Naive thymus-derived CD4-positive, alpha-beta T cell (primary cell): ENCODE measurements at places on chromosomes 4 and X. TPM values are rescaled to one million over a fixed set of nuclear protein-coding genes. Genes with fewer than 3 reads are reported as not detected.

ZFP92 gene
- 0.20 TPM for polyA plus RNA-seq

MMRN1 gene
- 2.2 TPM for polyA plus RNA-seq

PPBP gene
- not detected for polyA plus RNA-seq

EDNRA gene
- polyA plus RNA-seq, result not detected

PABPC1L2A gene
- polyA plus RNA-seq, result not detected

NAA10 gene
- 37.6 TPM for polyA plus RNA-seq

FMR1NB gene
- not detected for polyA plus RNA-seq

SFRP2 gene
- polyA plus RNA-seq, result not detected

SPOCK3 gene
- polyA plus RNA-seq, result not detected

DNA sequence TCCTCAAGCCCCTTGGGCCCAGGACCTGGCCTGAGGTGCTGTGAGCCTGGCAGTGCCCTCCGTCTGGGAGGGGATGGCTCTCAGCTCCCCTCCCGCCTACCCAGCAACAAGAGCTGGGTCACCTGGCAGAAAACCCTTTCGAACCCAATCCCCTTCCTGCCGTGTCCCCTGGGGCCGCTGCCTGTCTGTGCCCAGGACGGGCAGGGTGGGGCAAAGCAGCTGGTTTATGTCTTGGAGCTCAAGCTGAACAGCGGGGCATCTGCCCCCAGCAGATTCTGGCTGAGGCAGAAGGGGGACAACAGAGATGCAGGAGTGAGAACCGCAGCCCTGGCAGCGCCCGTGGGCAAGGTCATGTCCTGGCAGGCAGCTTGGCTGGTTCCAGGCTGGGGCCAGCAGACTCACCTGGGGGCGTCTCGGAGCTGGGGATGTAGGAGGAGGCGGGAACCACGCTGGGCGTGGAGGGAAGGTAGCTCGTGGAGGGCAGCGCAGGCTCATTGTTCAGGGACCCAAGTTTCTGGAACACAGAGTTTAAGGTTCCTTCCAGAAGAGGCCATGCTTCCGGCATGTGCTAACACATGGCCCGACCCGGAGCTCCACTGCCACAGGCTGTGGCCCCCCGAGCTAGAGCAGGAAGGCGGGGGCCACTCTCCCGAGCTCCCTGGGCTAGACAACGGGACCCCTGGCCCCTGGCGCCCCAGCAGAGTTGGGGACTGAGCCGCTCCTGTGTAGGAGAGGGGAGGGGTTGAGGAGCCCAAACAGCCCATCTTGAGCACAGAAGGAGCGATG, 24.2 kb downstream of the NELFA start:
- no peak for DNase-seq

GRCh38 chr4:89482251-89482650, 174.7 kb upstream of the GPRIN3 start:
- DNase-seq, result no peak

- DNase-seq, result no peak
Observed at GRCh38 chr4:89939994-89940393, 45.3 kb downstream of the MMRN1 start.

DNA sequence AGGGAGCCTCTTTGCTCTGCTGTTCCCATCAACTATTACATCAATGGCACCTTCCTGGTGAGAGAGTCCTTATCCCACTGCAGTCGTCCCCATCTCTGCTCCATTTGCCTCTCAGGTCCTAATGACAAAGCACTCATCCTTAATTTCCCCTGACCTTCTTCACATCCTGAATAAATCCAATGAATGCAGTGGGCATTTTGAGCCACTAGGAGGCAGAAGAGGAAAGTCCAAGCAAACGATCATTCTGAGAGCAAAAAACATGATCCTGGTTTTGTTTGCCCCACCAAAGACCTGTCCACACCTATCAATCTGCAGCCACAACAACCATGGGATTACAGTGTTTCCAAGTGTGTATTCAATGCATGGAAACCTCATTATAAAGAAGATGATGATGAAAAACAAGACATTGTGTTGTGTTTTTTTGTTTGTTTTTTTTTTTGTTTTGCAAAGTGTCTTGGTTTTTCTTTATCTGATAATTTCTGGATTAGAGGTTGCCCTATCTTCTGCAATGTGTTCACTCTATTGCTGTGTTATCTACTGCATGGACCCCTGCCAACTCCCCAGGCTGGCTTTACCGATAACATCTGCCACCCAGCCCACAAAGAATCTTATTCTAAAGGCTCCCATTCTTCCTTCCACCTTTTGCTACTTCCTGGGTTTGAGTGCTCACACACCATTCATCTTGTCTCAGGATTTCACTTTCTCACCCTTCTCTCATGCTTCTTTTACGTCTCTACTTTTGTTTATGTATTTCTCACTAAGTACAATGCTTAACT, 207.2 kb downstream of the NLGN4X start:
- DNase-seq, result peak; percentile 27

DNA sequence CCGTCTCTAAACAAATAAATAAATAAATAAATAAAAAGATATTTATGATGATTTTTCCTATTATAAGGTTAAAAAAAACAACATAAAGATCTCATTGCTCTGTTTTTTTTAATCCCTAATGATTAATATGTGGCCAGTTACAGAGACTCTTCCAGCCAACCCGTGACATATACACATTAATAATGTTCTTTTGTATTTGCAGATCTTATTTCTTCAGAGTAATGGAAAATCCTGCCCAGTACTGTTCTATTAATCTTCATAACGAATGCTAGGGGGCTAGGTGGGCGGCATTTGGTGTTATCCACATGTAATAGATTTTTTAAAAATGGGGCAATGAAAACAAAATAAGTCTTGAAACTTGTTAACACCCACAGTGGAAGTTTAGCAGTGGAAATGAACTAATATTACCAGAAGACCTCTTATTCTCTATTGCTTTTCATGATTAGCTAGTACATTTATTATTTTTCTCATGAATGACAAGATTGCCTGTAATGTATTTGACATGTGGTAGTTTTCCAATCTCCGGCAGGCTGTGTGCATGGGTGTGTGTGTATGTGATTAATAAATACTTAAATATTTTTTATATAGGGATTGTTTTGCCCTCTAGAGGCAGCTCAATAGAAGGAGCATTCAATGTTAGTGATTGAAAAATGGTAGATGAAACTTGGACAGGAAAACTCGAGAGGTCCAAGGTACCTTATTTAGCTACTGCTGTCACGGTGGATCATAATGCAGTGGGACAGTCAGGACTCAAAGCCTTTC, 457.4 kb downstream of the IL1RAPL1 start:
- DNase-seq, result no peak

GRCh38 chr4:40157436-40157835, 39.4 kb upstream of the RHOH start:
- DNase-seq, result no peak

- no peak for DNase-seq
Observed at GRCh38 chr4:20487852-20488251, 212.4 kb upstream of the PACRGL start.

DNA sequence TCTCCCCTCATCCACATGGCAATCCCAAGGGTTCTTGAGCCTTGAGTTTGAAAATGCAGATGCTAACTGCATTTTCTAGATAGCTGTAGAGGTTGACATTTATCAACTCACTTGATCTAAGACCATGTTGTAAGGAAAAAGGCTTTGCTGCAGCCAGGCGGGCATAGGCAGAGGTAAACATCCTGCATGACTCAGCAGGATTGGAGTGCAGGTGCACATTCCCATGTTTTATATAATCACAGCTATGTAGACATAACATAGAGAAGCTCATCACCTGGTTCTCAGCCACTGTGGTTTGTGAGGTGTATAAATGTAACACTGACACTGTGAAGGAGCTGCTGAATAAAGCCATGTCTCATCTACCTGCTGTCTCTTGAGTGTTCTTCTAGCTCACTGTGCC, 62.3 kb upstream of the PDE5A start:
- no peak for DNase-seq

DNA sequence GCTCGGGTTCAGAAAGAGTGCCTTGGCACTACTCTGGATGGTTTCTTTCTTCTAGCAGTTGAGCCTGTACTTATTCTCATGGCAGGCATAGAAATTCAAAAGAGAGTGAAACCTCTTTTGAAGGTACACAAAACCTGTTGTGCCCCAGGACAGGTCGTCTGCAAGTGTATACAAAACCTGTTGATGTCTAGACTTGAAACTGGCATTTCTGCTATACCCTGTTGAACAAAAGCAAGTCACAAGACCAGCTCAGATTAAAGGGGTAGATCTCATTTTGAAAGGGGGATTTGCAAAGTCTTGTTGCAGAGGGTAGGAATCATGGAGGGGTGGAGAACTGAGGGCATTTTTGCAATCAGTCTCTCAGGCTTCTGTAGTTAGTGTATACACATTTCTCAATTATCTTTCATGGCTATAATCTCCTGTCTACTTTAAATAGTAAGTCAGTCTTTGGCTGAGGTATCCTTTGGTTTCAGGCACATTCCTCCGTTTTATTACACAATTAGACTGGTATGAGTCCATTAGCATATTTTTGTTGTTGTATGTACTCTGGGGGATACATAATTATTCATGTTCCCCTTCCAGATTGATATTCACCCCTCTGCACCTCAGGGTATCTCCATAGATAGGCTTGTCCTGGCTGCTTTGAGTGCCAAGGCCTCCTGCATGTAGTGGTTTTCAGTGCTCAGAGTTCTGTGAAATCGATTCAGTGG, 251.4 kb downstream of the DTHD1 start:
- DNase-seq, result no peak

GRCh38 chr4:1315836-1316536, 26.3 kb downstream of the MAEA start:
- no peak for DNase-seq
